ENCODE measurements at places on chromosomes 16 and 17.

GRCh38 chr17:79129523-79129922 lies 54.9 kb downstream of the ENGASE start:
- no peak for DNase-seq

GRCh38 chr16:78310990-78311561 lies 211.6 kb downstream of the WWOX start:
- no peak for DNase-seq

DNA sequence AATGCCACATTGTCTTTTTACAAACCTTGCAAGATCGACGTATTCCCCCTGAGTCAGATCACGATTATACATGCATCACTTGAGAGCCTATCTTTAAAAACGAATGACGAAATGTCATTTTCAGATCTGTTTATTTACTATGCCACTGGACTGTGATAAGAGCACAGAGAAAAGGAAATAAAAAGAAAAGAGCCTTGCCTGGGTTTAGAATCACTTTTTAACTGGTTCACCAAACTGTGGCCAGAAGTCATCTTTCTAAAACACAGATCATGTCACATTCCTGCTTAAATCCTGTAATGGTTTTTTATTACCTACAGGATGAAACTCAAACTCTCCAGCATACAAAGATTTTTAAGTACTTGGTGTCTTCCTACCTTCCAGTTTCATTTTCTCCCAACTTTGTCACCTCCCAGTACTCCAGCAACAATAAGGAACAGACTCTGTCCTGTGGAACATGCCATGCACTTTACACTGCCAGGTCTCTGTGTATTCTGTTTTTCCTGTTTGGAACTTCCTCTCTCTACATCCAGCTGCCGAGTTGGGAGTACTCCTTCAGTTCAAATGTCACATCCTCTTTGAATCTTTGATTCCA lies 91.5 kb downstream of the SNX11 start:
- no peak for DNase-seq

DNA sequence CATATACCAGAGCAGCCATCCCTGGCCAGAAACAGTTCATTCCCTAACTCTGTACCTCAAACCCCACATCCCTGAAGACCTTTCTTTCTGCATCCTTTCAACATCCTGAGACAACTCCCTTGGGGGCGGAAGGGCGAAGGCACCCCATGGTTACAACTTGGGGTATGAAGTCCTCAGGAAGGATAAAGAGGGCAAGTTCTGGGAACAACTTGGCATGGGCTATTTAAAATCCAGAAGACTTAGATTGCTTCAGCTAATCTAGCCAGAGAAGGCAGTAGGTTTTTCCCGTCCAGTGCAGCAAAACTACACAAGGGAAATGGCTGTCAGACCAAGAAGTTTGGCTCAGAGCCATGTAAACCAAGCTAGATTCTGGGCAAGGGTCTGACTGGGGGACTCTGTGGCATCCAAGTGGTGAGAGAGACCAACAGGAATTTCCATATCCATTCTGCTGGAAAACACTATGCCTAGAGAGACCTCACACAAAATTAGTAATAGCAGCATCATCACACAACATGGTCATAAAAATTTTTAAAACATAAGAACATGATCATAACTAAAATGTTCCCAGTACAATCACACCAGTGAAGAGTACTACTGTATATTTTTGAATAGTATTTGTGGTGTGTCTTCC lies 113.2 kb downstream of the CDYL2 start:
- no peak for DNase-seq

DNA sequence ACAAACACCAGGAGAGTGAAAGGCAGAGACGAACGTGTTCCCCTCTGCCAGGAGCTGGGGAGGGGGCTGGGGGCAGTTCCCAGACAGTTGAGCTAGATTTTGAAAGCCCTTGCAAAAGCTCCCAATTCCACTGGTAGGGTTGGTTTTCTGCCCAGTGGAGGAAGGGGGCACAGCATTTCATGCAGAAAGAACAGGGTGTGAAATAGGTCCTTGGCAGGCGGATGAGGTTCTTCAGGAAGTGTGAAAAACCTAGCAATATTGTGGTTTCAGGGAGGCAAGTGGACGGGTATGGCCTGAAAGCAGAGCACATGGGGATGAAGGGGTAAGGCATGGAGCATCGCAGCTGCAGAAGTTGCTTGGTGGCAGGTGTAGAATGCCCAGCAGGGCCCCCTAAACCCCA lies 248.3 kb downstream of the KATNIP start:
- DNase-seq, result no peak

DNA sequence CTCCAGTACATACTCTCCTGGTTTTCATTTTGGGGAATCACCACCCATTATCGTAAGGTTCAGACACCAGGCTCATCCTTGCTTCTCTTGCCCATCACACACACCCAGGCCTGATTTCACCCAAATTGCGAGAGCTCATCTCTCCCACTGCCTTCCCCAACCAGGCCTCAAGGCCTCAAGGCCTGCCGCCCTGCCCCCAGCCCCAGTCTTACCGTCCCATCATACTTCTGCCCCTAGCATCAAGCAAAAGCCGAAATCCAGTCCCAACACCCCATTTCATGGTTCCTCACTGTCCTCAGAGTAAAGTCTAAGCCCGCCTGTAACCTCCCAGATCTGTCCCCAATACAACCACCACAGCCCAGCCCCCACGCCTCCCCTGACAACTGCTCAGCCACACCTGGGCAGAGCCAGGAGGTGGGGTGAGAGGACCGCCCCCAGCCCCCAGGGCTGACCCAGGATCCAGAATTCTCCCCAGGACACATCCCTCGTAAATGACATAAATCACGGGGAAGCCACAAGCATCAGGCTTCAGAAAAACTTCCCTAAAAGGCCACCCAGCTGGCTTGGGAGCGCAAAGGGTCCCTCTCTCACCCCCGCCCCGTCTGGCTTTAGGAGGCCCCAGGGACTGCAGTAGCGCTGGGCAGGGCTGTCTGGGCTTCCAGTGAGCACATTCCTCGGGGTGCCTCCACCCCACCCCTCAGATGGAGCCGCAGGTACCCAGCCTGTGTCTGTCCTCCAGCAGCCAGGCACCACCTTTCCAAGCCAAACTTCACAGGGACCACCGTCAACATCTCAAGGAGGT lies 9.6 kb upstream of the P2RX1 start:
- DNase-seq, result no peak

GRCh38 chr17:48432820-48433775 lies 3.1 kb upstream of the SKAP1 start:
- DNase-seq, result no peak

GRCh38 chr17:68733241-68734176 lies 132.3 kb upstream of the FAM20A start:
- no peak for DNase-seq

- no peak for DNase-seq
Measured at GRCh38 chr16:4729876-4730275, 4.2 kb downstream of the ANKS3 start.

- no peak for DNase-seq
Measured at GRCh38 chr16:88870608-88871348, 4.3 kb upstream of the PABPN1L start.

DNA sequence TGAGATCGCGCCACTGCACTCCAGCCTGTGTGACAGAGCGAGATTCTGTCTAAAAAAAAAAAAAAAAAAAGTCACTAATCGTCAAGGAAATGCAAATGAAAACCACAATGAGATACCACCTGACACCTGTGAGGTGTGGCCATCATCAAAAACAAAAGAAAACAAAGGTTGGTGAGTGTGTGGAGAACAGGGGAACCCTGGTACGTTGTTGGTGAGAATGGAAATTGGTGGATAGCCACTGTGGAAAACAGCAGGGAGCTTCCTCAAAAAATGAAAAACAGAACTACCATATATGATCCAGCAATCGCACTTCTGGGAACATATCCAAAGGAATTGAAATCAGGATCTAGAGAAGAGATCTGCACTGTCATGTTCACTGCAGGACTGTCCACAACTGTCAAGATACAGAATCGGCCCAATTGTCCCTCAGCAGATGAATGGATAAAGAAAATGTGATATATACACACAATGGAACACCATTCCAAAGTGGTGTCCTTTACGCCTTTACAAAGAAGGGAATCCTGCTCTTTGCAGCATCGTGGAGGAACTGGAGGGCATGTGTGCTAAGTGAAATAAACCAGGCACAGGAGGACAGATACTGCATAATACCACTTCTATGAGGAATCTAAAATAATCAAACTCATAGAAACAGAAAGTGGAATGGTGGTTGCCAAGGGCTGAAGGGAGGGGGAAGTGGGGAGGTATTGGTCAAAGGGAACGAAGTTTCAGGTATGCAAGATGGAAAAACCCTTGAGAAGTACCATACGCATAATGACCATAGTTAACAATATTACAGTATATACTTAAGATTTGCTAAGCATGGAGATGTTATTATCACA lies 63.5 kb upstream of the PLCG2 start:
- DNase-seq, result peak; percentile 18

- DNase-seq, result no peak
Measured at GRCh38 chr17:70024253-70024652, 50.8 kb upstream of the KCNJ16 start.

GRCh38 chr16:10918294-10919002 lies 23.8 kb downstream of the DEXI start:
- peak; percentile 68 for DNase-seq

- DNase-seq, result no peak
Measured at GRCh38 chr16:82137822-82138167, 32.2 kb downstream of the MPHOSPH6 start.

All from activated effector memory CD4-positive, alpha-beta T cell treated with Interleukin-2 at 50 U/mL for 16 hours (primary cell).